ENCODE measurements at places on chromosomes 2 and 18. TPM values are rescaled to one million over a fixed set of nuclear protein-coding genes. Genes with fewer than 3 reads are reported as not detected.

DNA sequence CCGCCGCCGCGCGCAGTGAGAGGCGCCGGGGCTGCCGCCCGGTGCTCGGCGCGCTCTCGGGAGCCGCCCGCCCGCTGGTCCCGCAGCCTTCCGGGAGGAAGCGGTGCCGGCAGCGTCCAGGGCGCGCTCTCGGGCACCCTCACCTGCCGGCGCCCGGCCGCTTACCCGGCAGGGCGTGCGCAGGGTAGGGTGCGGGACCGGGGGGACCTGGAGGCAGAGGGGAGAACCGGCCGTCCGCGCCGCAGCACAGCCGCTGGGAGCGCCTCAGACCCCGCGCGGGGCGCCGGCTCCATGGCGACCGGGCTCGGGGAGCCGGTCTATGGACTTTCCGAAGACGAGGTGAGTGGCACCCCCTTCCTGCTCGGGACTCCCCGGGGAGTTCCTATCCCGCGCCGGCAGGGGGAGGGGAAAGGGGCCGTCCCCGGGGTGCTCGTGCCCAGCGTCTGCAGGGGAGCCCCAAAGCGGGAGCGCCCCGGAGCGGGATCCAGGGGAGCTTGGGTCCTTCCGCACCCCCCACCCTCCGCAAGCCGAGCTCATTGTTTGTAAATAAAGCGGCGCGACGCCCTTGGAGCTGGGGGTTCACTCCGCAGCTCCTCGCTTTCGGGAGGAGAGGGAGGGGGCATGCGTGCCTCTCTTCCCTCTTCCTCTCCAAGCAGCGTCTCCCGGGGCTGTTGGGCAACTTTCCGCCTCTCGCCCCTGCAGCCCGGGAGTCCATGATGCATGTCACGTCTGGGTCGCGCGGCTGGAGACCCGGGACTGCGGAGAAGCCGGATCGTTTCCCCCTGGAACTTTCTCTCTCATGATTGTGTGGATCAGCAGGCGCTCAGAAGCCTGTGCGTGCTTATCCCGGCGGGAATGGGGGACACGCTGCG lies 580 bp downstream of the NEDD4L start:
- H3K4me1 ChIP-seq, result peaks cover 7% of the 10 kb centered on the region
- peak overlapping the region; percentile 80 for H3K4me3 ChIP-seq
- H3K27me3 ChIP-seq, result no peaks in the 10 kb centered on the region
- peak; percentile 48 for DNase-seq
- no peaks in the 10 kb centered on the region for H3K36me3 ChIP-seq

- no peak overlapping the region for H3K27ac ChIP-seq
- H3K36me3 ChIP-seq, result no peaks in the 10 kb centered on the region
- DNase-seq, result no peak
- no peak overlapping the region for H3K4me3 ChIP-seq
- H3K27me3 ChIP-seq, result no peaks in the 10 kb centered on the region
These were observed 117.9 kb upstream of the ZBTB14 start for GRCh38 chr18:5413447-5413846.

GRCh38 chr18:42268798-42269197 lies 313.8 kb downstream of the PIK3C3 start:
- no peaks in the 10 kb centered on the region for H3K27me3 ChIP-seq
- no peak overlapping the region for H3K27ac ChIP-seq
- H3K4me3 ChIP-seq, result no peak overlapping the region
- no peaks in the 10 kb centered on the region for H3K4me1 ChIP-seq
- no peaks in the 10 kb centered on the region for H3K36me3 ChIP-seq

- no peak for DNase-seq
- H3K27ac ChIP-seq, result no peak overlapping the region
- no peak overlapping the region for H3K4me3 ChIP-seq
- H3K27me3 ChIP-seq, result no peaks in the 10 kb centered on the region
These were observed 54.0 kb downstream of the EMILIN2 start for GRCh38 chr18:2900684-2901422.

- H3K4me1 ChIP-seq, result no peaks in the 10 kb centered on the region
- no peak for DNase-seq
- H3K36me3 ChIP-seq, result no peaks in the 10 kb centered on the region
- no peak overlapping the region for H3K27ac ChIP-seq
- no peaks in the 10 kb centered on the region for H3K27me3 ChIP-seq
These were observed 666.9 kb downstream of the PLCL1 start for GRCh38 chr2:198471291-198471690.

GRCh38 chr2:133139847-133140533 lies 428.3 kb downstream of the NCKAP5 start:
- no peak for DNase-seq
- no peaks in the 10 kb centered on the region for H3K36me3 ChIP-seq
- no peak overlapping the region for H3K27ac ChIP-seq

GRCh38 chr2:17309741-17310339 lies 208.4 kb downstream of the RAD51AP2 start:
- DNase-seq, result no peak
- no peak overlapping the region for H3K4me3 ChIP-seq
- H3K4me1 ChIP-seq, result no peaks in the 10 kb centered on the region

DNA sequence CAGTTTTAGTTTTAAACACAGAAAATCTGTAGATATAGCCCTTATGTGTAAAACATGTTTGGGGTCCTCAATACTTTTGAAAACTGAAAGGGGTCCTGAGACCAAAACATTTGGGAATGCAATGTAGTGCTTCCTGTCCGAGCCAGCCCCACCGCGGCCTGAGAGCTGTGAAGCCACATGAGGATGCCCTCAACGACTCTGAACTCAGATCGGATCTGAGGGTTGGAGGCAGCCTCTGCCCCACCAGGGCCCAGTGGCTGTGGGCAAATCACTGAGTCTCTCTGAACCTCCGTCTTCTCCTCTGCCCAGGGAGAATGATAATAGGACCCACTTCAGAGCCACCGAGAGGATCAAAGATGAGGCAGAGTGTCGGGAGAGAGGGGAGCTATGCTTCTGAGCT lies 33.4 kb upstream of the HPCAL1 start:
- no peak overlapping the region for H3K27ac ChIP-seq
- H3K27me3 ChIP-seq, result no peaks in the 10 kb centered on the region
- H3K4me1 ChIP-seq, result no peaks in the 10 kb centered on the region
- no peak for DNase-seq
- no peaks in the 10 kb centered on the region for H3K36me3 ChIP-seq

- H3K27me3 ChIP-seq, result no peaks in the 10 kb centered on the region
- no peak overlapping the region for H3K4me3 ChIP-seq
- no peaks in the 10 kb centered on the region for H3K36me3 ChIP-seq
- DNase-seq, result no peak
These were observed 21.9 kb upstream of the LOXHD1 start for GRCh38 chr18:46678785-46679399.

DNA sequence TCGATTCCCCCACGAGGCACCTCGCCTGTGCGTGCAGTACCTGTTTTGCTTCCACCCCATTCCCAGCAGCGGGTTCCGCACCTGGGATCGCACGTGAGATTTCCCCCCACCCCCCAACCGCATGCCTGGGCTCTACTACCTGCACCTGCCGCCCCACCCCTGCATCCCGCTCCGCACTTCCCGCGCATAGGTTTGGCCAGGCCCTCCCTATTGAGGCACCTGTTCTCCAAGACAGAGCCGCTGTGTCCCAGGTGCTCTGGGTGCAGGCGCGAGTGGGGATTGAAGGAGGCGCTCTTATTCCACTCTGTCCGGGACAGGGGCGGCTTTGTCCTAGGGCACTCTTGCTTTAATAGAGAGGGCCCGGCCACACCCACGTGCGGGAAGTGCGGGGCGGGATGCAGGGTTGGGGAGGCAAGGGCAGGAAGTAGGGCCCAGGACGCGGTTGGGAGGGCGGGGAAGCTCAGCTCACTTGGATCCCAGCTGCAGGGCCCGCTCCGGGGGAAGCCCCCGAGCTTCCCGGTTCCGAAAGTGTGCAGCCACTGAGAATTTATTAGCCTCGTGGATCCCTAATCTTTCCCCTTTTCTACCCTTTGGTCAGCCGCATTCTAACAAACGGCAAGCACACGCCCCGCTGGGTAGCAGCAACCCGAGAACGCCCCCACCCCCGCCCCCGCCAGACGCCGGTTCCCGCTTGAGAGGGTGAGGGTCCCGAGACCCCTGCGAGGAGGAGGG lies 670 bp upstream of the MOCOS start:
- H3K4me1 ChIP-seq, result peaks cover 17% of the 10 kb centered on the region
- H3K27me3 ChIP-seq, result no peaks in the 10 kb centered on the region
- DNase-seq, result peak; percentile 74
- no peaks in the 10 kb centered on the region for H3K36me3 ChIP-seq

GRCh38 chr18:23479829-23480505 lies 23.3 kb upstream of the RMC1 start:
- H3K27me3 ChIP-seq, result no peaks in the 10 kb centered on the region
- no peak overlapping the region for H3K27ac ChIP-seq
- no peaks in the 10 kb centered on the region for H3K4me1 ChIP-seq
- no peak for DNase-seq

DNA sequence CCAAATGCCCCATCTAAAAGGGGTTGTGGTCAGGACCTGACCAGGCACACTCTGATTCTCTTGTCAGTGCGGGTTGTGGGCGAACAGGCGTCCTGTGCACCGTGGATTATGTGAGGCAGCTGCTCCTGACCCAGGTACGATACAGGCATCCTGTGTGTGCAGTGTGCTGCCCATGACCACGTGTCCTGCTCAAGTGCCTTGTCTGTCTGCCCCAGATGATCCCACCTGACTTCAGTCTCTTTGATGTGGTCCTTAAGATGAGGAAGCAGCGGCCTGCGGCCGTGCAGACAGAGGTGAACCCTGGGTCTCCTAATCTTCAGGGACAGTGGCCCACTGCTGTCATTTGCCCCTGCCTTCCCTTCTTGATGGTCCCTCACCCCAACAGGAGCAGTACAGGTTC lies 14.6 kb downstream of the PTPN18 start:
- H3K4me1 ChIP-seq, result peaks cover 10% of the 10 kb centered on the region
- H3K27ac ChIP-seq, result no peak overlapping the region
- no peaks in the 10 kb centered on the region for H3K36me3 ChIP-seq
- DNase-seq, result no peak

- H3K27ac ChIP-seq, result no peak overlapping the region
- H3K4me1 ChIP-seq, result peaks cover 4% of the 10 kb centered on the region
- H3K36me3 ChIP-seq, result no peaks in the 10 kb centered on the region
These were observed 303.9 kb upstream of the HDAC4 start for GRCh38 chr2:239704737-239705136.

GRCh38 chr2:175432021-175432420 lies 250.5 kb upstream of the ATP5MC3 start:
- no peak for DNase-seq
- H3K4me3 ChIP-seq, result no peak overlapping the region
- no peaks in the 10 kb centered on the region for H3K27me3 ChIP-seq

DNA sequence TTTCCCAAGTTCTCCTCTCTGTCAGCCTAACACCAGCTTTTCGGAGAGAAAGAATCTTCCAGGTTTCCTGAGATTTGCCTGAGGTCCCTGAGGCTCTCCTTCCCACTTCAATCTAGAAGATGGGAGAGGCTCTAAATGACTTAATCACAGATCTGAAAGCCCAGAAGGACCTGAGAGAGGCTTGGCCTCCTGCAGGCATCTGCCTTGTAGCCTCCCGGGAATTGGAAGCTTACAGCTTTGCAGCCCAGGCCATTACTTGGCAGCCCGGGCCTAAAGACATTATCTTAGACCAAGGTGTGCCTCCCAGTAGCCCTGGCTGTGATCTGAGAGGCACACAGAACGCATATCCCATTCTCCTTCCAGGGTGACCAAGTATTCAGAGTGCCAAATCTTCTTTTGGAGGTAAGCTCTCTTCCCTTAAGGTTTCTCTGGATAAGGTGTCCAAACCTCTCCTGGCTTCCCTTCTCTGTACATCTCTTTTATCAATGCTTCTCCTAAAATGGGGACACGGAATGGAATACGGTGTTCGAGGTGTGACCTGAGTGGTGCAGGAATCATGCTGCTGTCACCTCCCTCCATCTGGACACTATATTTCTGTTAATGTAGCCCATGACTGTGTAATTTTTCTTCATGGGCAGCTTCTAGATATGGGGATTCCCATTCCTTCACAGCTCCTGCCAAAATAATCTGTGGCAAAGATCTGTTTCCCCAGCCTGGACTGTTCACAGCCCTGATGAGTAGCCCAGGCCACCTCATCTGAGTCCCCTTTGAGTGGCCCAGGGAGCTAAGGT lies 16.0 kb downstream of the CTIF start:
- DNase-seq, result no peak
- no peak overlapping the region for H3K4me3 ChIP-seq
- no peaks in the 10 kb centered on the region for H3K27me3 ChIP-seq
- no peak overlapping the region for H3K27ac ChIP-seq

GRCh38 chr2:239886781-239887180 lies 138.4 kb downstream of the NDUFA10 start:
- DNase-seq, result no peak
- H3K4me1 ChIP-seq, result peaks cover 8% of the 10 kb centered on the region
- H3K27me3 ChIP-seq, result no peaks in the 10 kb centered on the region
- H3K36me3 ChIP-seq, result no peaks in the 10 kb centered on the region
- no peak overlapping the region for H3K4me3 ChIP-seq

GRCh38 chr2:159903443-159904126 lies 105.6 kb upstream of the CD302 start:
- H3K27me3 ChIP-seq, result no peaks in the 10 kb centered on the region
- H3K4me3 ChIP-seq, result peak overlapping the region; percentile 32
- DNase-seq, result no peak
- H3K4me1 ChIP-seq, result peaks cover 4% of the 10 kb centered on the region

DNA sequence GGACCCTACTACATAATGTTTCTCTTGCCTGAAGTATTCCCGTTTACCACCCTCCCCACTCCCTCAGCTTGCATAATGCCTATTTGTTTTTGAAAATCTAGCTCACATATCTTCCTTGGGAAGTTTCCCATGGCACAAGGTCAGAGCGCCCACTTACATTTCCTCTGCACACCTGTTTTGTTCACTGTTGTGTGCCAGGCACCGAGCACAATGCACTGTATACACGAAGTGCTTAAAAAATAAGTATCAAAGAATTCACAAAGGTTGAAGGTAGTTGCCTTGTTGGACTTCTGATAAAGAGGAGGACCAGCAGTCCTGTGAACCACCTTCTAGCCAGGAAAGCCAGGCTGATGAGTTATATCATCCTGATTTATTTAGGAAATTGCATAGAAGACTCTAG lies 16.8 kb upstream of the RHOB start:
- no peak overlapping the region for H3K4me3 ChIP-seq
- no peak overlapping the region for H3K27ac ChIP-seq
- no peak for DNase-seq
- no peaks in the 10 kb centered on the region for H3K27me3 ChIP-seq
- H3K36me3 ChIP-seq, result no peaks in the 10 kb centered on the region

DNA sequence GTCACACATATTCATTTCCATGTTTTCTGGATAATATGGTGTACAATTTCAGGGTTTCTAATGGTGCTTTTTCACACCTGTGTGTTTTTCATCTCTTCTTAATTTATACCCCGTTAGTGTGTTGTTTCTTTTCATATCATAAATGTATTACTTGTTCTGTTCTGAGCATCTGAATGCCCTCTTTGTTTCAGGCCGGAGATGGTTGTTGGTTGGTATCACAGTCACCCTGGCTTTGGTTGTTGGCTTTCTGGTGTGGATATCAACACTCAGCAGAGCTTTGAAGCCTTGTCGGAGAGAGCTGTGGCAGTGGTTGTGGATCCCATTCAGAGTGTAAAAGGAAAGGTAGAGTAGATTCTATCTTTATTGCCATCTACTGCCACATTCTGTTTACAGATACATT lies 45.1 kb upstream of the TBR1 start:
- H3K27me3 ChIP-seq, result no peaks in the 10 kb centered on the region
- DNase-seq, result no peak
- H3K36me3 ChIP-seq, result no peaks in the 10 kb centered on the region
- H3K4me3 ChIP-seq, result no peak overlapping the region
- no peaks in the 10 kb centered on the region for H3K4me1 ChIP-seq
- H3K27ac ChIP-seq, result no peak overlapping the region

The TMEM150A gene
- 18.6 TPM for total RNA-seq

The RGPD4 gene
- total RNA-seq, result 0.20 TPM

The SERPINB10 gene
- not detected for total RNA-seq

The SDC1 gene
- total RNA-seq, result 9.1 TPM

The TUBA4B gene
- total RNA-seq, result 1.9 TPM

The MTCL1 gene
- total RNA-seq, result 6.1 TPM

The LYG2 gene
- not detected for total RNA-seq

The FTCDNL1 gene
- total RNA-seq, result 2.1 TPM

The DYNAP gene
- total RNA-seq, result not detected

The IL1F10 gene
- not detected for total RNA-seq

The LRRC30 gene
- not detected for total RNA-seq

The PTPRN gene
- total RNA-seq, result 1.7 TPM

The SH3RF3 gene
- 7.5 TPM for total RNA-seq
